Cardiac septum (tissue), 1 donor: ENCODE measurements at places on chromosomes 7 and 10. TPM values are rescaled to one million over a fixed set of nuclear protein-coding genes. Genes with fewer than 3 reads are reported as not detected.

DNA sequence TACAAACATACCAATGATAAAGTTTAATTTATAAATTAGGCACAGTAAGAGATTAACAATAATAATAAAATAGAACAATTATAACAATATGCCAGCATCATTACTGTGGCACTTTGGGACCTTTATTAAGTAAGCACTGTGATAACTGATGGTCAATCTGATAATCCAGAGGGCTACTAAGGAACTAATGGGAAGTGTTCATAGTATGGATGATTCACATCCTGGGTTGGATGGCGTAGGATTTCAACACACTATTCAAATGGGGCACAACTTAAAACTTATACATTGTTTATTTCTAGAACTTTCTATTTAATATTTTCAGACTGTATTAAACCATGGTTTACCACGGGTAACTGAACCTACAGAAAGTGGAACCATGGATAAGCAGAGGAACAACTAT, 90.8 kb downstream of the KIF20B start:
- no peak for DNase-seq

GRCh38 chr10:69994262-69994661, 58.4 kb upstream of the MACROH2A2 start:
- DNase-seq: no peak

ARHGAP19 gene
- 4.4 TPM for total RNA-seq

DNA sequence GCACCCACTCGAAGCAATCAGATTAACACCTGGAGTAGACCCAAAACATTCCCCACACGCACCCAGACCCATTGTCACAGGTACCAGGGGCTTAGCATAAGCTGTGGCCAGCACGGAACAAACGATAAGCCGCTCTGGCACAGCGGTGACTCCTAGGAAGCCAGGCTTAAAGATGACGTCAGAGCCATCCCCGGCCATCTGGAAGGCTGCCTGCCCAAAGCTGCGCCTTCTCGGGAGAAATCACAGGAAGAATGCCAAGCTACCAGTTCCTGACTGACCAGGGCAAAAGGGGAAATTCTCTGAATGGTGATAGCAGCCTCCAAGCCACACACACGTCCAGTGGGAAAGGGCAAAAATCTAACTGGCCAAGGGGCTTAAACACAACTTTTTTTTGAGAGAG, 13.0 kb upstream of the WIPI2 start:
- no peak for DNase-seq

DNA sequence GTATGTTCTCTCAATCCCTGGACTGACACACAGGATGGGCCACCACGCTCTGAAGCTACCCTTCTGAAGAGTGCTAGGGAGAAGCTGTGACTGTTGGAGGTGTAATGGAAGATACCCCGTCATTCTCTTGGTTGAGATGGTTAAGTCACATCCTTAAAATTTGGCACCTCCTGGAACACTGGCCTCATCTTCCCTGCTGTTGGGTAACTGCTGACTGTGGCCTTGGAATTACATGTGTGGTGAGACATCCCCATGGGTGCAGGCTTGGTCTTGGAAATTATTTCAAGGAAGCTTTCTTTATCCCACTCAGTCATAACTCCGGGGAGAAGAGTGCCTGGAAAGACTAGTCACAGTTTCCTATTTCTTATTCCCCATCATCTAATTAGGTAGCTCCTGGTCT, 62.0 kb downstream of the LRMDA start:
- DNase-seq: no peak

GRCh38 chr10:20277820-20278219, 461.6 kb downstream of the PLXDC2 start:
- DNase-seq: no peak

DNA sequence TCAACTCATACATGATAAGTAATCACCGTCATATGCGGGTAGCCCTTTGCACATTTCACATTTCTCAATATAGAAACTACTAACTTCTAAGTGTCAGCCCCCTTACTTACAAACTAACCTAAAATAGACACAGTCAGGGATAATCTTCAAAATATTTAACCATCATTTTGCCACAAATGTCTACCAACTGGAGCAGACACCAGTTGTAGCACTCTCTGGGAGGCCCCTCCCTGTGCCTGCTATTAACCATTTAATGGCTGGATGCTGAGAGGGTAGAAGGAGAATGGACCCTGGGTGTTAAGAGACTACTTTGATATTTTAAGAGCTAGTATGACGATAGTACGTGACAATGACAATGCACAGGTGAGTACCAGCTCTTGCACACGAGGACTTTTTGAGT, 116.4 kb downstream of the SORBS1 start:
- DNase-seq: no peak

DNA sequence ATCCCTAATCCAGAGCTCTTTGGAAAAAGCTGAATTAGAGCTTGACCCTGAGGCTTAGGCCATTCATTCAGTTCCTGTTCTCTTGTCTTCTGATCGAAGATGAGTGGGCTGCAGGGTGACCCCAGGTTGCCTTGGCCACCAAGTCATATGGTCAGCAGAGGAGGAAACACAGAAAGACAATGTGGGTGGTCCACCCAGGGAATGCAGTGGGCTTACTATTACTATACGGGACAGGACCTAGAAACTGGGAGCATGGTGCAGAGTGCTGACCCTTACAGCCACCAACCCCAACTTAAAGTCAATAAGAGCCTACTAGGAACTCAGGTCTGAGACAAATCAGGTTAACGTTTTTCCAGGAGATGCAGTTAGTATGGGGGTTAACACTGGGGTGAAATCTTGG, 200.5 kb downstream of the HERPUD2 start:
- no peak for DNase-seq

GRCh38 chr10:120989279-120989678, 138.1 kb downstream of the WDR11 start:
- no peak for DNase-seq

DNA sequence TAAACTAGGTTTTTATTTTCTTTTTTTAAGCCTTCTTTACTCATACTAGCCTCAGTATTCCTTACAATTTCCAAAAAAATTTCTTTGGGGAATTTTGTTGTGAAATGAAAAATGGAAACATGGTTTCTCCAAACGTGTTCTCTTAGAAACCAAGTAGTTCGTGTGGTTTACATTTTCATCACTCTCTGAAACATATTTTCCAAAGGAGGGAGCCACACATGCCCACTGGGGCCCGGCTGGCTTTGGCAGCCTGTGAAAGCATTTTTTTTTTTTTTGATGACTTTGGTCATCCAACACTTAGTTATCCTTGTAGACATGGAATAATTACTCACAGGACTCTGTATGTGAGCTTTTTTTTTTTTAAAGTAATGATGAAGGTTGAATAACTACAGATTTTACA, 169.6 kb downstream of the C7orf25 start:
- DNase-seq: no peak

- peak; percentile 59 for DNase-seq
Measured at GRCh38 chr7:300048-300447, 10.1 kb downstream of the FOXL3 start.

- no peak for DNase-seq
Measured at GRCh38 chr10:34420273-34420672, 394.8 kb downstream of the PARD3 start.

GRCh38 chr7:147659036-147659995, 931.2 kb upstream of the C7orf33 start:
- no peak for DNase-seq

DNA sequence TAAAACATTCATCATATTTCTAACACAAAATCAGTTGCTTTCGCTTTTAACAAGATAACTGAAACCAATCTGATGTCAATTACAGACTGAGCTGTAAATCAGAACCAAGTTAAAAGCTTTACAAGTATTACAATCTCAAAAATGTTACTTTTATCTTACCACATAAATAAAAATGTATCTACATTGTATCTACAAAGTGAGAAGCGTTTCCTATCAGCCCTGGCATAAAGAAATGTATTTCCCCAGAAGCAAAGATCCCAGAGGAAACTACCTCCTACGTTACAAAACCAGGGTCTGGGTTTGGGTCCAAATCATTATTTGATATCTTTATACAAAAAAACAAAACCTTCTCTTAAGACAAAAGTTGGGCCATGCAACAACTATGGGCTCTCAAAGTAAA, 2.6 kb downstream of the SMURF1 start:
- no peak for DNase-seq

UTF1 gene
- total RNA-seq: not detected

NKX2-3 gene
- total RNA-seq: not detected

LRWD1 gene
- 9.9 TPM for total RNA-seq

GATA3 gene
- 1.2 TPM for total RNA-seq

KCNH2 gene
- 61.9 TPM for total RNA-seq

HOXA10 gene
- not detected for total RNA-seq

DNA sequence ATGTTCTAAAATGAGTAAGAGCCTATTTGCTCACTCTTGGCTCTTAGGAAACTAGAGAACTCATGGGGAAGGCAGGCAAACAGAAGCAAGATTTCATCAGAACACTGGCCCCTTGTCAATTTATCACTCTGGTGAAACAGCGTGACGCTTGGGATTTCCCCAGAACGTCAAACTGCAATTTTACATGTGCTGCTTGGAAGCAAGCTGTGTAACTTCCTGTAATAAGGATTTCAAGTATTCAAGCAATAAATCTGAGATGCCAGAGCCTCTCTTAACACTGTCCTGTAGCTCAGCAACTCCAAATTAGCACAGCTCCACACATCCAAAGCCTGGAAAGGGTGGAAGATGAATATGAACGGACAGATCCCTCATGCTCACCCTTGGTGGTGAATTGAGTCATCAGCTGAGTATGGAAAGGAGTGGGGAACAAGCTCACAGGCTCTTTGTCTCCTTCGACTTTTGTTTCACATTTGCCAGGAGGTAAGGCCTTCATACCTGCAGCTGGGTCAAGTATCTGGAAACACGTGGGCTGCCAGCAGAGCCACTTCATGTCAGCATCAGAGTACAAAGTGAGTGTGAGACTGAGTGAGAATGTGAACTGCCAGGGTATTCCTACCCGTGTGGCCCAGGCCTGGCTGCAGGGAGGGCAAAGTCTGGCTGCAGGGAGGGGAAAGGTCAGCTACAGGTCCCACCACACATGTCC, 140.4 kb upstream of the NAMPT start:
- DNase-seq: peak; percentile 86

NPSR1 gene
- total RNA-seq: not detected

GRCh38 chr7:101929256-101929655, 111.8 kb downstream of the CUX1 start:
- DNase-seq: no peak

DNA sequence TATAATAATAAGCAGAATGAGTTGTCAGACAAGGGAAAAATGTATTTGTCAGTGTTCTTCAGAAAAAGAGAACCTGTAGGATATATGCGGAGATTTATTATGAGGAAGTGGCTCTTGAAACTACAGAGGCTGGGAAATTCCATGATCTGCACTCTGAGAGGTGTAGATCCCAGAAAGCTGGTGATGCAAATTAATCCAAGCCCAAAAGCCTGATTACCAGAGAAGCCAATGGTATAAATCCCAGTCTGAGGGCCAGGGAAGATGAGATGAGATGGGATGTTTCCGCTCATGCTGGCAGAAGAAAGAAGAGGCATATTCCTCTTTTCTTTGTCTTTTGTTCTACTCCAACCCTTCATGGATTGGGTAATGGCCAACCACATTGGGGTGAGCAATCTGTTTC, 732.8 kb upstream of the IGFBP3 start:
- DNase-seq: no peak

- no peak for DNase-seq
Measured at GRCh38 chr10:25982107-25982506, 48.1 kb downstream of the MYO3A start.

GPAM gene
- 11.5 TPM for total RNA-seq

GRCh38 chr10:6337382-6337781, 134.7 kb downstream of the PFKFB3 start:
- DNase-seq: no peak

DNA sequence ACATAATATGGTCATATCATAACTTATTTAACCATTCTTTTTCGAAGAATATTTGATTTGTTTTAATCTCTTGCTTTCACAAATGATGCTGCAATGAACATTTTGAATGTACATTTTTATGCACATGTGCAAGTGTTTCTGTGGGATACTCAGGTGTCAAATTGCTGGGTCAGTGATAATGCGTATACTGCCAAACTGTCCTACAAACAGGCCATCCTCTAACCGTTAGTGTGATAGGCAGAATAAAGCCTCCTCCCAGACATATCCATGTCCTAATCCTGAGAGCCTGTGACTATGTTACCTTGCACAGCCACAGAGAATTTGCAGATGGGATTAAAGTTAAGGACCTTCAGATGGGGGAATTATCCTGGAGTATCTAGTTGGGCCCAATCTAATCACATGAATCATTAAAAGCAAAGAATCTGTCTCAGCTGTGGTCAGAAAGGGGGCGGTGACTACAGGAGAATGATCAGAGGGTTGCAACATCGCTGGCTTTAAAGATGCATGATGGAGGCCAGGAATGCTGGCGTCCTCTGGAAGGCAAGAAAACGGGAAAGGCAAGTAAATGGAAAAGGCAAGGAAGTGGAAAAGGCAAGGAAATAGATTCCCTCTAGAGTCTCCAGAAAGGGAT, 46.7 kb downstream of the FZD1 start:
- no peak for DNase-seq

- peak; percentile 82 for DNase-seq
Measured at GRCh38 chr10:14016011-14016536, 314.6 kb downstream of the FRMD4A start.

DNA sequence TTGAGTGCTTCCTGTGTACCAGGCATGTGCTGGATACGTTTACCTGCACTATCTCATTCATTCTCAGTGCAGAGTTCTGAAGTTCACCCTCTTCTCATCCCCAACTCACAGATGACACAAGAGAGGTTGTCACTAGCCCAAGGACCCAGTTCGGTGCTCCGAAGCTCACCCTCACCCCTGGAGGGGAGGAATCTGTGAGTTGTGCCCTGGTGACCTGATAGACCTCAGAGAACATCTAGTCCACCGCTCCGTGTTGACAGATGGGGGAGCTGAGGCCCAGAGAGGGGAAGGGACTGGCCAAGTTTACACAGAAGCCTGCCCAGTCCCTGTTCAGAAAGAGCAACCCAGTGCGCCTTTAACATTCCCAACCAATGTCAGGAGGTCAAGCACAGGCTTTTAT, 44.8 kb upstream of the EMX2 start:
- peak; percentile 19 for DNase-seq

NAT16 gene
- total RNA-seq: not detected
